ENCODE measurements at places on chromosomes 6 and 20. TPM values are rescaled to one million over a fixed set of nuclear protein-coding genes. Genes with fewer than 3 reads are reported as not detected.

The TAF8 gene
- total RNA-seq: 16.9 TPM

The C4B gene
- total RNA-seq: 0.44 TPM

GRCh38 chr6:110629153-110629552 lies 152.7 kb upstream of the SLC22A16 start:
- no peak for DNase-seq

GRCh38 chr6:7545316-7546019 lies 4.0 kb downstream of the DSP start:
- DNase-seq: no peak

GRCh38 chr20:52484438-52484837 lies 292.9 kb upstream of the ZFP64 start:
- DNase-seq: peak; percentile 9

DNA sequence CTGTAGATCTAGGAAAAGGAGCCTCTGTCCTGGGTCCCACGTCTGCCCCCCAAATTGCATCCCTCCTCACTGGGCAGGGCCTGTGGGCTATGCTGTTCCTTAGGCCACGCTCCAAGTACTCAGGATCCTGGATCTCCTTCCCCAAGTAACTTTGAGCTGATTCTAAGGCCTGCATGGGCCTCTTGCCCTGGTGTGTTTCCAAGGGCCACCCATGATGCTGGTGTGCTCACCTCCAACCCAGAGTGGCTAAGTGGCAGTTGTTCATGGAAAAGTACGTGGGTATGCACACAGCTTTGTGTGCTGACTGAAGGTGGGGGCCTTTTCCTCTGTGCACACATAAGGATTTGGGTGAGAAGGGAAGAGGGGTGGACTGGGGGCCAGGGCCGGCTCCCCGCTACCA lies 5.3 kb downstream of the GMPR start:
- no peak for DNase-seq

Measured in lung microvascular endothelial cell (primary cell).